Breast epithelium (tissue), 4 donors: ENCODE measurements at places on chromosomes 1 and 21.
A peak's percentile ranks its signal among the peaks of the same experiment; 100 is the strongest.

GRCh38 chr1:9397997-9398526 lies 105.4 kb downstream of the SPSB1 start:
- no peak for DNase-seq

DNA sequence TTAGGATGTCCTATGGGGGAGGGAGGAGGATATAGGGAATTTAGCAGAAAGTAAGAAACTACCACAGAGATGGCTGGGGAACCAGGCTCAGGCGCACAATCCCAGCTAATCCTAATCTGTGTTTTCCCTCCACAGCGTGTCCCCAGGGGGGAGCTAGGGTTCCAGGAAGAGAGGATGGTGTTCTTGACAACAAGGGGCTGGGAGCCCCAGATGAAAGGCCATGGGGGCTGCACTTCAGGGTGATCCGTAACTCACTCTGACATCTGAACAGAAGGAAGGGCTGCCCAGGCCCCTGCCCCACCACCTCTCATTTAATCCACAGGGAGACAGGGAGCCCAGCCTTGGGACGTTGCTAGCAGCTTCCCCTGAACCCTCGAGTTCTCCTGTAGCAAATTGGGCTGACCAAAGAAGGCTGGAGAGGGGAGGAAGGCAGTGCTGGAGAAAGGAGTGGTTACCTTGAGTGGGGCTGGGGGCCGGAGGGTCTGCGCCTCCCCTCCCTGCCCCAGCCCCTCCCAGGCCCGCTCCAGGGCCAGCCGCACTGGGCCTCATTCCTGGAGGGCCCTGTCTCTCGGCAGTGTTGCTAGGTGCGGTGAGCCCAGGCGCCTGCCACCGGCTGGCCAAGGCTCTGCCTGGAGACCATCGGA lies 131.7 kb downstream of the TMEM53 start:
- no peak for DNase-seq

DNA sequence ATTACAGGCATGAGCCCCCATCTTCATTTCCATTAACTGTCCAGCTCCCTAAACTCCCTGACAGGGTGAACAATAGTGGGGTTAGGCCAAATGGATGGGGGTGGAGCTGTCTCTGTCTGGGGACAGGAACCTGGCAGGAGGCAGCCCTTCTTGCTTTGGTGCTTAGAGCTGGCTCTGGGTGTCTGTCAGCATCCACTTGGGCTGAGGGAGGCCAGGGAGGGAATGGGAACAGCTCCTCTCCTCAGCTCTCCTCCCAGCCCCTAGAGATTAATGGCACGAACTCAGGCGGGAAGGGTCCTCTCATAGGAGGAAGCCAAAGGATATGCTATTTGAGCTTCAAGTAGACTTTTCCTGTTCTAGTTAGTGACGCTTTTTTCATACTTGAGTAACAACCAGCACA lies 11.1 kb upstream of the ETV3L start:
- DNase-seq = peak; percentile 31

DNA sequence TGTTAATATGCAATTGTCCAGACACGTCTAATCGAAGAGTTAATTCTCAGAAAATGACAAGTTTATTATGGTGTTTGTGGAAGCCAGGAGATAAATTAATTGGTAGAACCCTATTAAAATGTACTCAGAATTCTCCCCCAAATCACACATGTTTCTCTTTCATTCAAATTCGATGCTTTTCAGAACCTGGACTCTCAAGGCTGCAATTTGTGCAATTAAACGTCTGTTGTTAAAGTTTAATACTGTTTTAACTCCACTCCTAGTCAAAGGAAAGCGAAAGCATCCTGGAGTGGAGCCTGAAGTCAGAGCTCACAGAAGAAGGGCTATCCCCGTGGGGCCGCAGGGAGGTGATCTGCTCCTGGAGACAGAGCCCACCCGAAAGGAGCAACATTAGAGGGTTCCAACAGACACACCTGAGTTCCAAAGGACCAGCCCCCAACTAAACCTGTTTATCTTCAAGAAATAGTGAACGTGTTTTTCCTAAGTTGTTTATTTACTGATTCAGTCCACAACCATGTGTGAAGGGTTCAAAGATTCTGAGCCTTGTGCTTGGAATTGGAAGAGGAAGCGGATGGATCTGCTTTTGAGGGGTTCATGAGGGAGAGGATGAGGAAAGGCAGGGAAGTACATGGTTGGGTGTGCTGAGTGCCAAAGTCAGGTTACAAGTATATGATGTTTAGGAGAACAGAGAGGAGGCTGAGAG lies 68.0 kb upstream of the AKT3 start:
- DNase-seq = no peak
